ENCODE measurements at places on chromosomes 6 and 20.

- DNase-seq, result no peak
Observed at GRCh38 chr6:170151321-170151771, 139.5 kb downstream of the DLL1 start.

DNA sequence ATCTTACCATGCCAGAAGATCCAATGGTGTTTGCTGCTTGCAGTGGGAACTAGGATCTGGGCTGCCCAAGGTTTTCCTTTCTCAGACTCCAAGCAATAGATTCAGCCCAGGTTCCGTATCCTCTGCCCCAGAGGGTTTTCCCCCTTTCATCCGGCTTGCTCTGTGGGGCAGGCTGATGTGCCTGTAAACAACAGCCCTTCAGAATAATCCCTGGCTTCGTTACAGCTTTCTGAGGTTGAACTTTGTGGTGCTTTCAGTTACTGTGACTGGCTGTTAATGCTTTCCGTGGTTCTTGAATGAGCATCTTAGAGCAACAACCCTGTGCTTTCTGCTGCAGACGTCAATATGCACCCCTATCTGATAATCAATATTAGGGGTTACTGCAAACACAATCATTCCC, 400.4 kb downstream of the BTBD3 start:
- DNase-seq, result no peak

- no peak for DNase-seq
Observed at GRCh38 chr20:6501061-6501460, 266.4 kb upstream of the BMP2 start.

DNA sequence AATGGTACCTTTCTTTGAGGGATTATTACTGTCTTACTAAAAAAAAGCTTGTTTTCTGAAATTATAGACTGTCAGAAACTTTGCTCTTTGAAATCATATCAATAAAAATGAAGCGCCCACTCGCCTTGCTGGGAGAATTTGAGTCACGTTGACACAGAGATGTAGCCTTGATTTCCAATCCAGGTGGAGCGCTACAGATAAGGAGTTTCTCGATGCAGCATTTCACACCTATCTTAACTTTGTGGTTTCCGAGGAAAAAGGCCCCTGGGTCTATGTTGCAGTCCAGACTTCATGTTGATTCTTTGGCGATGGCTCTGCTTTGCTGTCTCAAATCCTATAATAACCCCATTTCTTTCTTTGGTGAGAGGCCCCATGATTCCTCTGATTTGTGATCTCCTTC, 158.1 kb upstream of the ARG1 start:
- DNase-seq, result no peak

DNA sequence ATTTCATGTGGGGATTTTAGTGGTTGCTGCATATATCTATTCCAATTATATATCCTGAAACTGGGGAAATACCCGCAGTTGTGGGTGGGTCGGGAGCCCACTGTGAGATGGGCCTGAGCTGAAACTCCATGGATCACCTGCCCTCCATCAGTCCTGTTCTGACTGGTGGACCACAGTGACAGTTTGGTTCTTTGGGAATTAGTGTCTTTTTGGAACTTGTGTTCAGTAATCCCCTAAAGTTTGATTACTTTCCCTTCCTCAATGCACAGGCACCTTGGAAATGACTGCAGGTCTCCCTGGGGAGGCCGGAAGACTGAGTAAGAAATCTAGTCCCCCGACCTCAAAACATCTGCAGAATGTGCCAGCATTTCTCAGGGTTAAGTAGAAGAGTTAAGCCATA, 11.3 kb downstream of the STK35 start:
- no peak for DNase-seq

DNA sequence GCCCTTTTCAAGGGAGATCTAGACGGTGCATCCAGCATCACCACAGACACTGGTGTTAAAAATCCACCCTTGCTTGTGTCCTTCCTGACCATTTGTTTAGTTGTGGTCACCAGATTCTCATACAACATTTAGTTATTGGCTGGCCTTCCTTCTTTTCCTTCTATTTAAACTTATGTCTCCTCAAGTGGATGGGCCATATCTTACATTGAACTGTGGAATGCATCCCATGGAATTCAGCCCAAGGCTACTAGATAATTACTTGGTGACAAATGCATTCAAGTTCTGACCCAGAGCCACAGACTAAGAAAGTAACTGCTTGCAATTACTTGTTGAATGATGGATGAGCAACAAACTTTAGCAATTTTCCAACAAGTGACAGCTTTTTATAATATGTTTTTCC, 198.9 kb upstream of the SSTR4 start:
- no peak for DNase-seq

All from activated CD8-positive, alpha-beta memory T cell treated with anti-CD3 and anti-CD28 coated beads for 1 hour (primary cell).